ENCODE measurements at places on chromosomes 12 and 14.

DNA sequence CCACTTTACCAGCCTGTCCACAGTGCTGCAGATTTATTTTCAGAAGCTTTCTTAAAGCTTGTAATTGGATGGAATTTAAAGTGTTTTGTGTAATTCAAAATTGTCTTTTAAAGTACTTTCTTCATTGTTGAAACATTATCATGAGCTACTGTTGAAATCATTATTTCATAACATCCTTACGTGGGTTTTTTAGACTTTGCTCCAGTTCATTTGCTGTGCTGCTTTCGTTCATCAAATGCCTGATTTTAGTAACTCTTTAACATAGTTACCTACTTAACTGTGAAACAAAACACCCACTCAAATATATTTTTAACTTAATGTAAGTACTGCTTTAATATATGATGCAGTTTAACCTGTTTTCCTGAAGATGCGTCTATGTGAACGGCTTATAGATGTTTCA is 47.5 kb downstream of the PIWIL1 start:
- DNase-seq, result no peak

- no peak for DNase-seq
Measured at GRCh38 chr14:76100236-76100635, 51.5 kb upstream of the GPATCH2L start.

- DNase-seq, result no peak
Measured at GRCh38 chr12:42213954-42214426, 24.1 kb downstream of the YAF2 start.

GRCh38 chr12:40254455-40255085 is 29.8 kb downstream of the LRRK2 start:
- DNase-seq, result no peak

GRCh38 chr14:68283378-68284123 is 464.0 kb downstream of the RAD51B start:
- peak; percentile 80 for DNase-seq

DNA sequence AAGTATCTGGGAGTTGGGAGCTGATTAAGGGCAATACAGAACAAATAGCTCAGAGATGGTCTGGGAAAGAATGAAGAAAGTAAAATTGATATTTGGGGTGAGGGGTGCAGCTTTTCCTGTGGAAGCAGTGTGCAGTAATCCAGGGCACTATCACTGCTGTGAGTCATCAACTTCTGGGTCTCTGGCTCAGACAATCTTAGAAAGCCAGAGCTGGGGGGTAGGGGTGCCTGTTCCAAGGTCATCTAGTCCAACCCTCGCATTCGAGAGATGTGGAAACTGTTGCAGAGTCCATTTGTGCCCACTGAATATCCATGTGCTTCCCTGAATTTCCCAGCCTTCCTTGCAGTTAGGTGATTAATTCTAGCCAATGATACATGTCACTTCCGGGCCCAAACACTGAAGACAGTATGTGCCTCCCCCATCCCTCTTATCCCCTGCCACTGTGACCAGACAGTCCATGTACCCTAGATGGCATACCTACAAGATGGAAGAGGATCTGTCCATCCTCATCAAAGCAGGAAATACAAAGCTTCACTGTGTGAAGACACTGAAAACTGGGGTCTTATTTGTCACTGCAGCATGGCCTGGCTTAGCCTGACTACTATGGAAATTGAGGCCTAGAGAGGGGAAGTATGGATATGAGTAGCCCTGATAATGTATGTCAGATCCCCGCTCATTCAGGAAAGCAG is 51.9 kb downstream of the ZFP36L1 start:
- DNase-seq, result no peak

GRCh38 chr12:124564232-124564958 is 3.0 kb downstream of the NCOR2 start:
- no peak for DNase-seq

DNA sequence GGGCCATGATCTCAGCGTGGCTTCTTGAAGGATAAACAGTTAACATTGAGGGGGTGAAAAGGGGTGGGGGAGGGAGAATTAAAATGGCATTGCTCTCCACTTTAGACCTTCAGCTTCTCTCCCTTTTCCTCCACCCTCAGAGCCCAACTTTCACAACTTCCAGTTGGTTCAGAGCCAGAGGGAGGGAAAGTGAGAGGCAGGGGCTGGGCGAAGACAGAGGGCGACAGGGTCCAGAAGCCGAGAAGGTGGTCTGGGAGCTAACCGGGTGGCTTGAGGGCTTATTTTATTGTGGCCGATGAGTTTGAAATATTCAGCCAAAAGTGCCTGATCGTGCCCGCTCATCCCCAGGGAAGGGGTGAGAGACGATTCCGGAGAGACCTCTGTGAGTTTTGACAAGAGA is 4.1 kb downstream of the BMP4 start:
- no peak for DNase-seq

DNA sequence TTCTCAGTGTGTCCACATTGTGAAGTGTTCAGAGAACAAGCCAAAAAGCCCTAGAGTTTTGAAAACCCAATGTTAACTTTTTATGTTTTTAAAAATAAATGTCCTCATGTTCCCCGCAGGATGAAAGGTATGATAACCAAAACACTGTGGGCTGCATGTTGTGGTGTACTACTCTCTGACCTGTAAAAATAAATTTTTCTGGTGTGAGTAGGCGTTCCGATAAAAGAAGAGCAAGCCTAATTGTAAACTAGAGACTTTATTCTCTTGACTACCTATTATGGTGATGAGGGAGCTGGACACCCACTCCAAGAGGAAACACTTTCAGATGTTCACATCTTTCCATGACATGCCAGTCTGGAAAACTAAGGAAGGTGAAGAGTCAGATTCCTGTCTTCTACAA is 18.2 kb downstream of the PTGER2 start:
- DNase-seq, result no peak

GRCh38 chr12:110249105-110249504 is 31.9 kb upstream of the ATP2A2 start:
- no peak for DNase-seq

DNA sequence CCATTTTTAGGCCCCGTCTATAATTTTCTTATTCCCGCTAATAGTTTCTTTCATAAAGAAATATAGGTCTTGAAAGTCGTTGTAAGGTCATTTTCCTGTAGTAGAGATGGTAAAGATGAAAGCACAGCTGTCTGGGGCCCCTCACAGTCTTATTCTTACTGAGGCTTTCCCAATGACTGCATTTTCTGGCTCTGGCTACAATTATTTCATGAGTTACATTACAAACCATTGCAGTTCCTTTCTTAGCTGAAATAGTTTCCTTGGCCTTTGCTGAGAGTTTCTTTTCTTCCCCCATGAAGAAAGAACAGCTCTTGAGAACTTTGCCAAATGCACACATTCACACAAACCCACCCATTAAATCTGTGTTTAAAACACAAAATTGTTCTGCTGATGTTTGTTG is 113.0 kb downstream of the DYRK2 start:
- DNase-seq, result no peak

DNA sequence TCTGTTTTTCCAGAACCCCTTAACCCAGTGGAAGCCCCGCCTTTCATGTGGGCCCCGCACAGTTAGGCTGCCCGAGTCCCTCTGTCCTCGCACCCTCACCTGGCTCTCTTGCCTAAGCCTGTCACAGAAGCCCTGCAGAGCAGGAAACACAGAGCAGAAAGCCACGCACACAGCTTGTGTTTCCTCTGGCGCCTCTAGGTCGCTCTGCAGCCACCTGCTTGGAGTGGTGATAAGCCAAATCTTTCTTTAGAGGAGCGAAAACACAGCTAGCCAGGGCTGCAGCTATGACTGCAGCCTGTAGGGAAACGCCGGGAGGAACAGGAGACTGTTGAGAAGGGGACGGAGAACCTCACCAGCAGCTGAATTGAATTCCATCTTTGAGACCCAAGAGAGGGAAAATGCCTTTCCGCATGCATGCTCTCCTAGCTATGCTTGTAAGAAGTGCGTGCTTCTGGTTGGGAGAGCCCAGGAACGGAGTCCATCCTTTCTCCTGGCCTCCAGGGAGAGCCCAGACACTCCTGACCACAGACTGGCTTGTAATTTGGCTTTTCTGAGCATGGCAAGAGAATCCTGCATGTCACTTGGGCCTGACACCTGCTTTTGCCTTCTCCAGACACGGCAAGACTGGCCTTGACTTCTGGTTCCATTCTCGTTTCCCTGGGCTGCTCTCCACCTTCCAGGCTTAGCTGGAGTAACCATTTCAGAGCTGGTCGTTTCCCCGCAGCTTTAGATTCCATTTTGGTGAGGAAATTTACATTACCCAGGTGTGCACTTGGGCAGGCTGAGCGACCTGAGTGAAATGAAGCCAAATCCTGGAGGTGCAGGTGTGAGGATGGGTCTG is 301.6 kb downstream of the CACNA1C start:
- no peak for DNase-seq

- DNase-seq, result peak; percentile 50
Measured at GRCh38 chr12:55707841-55708694, at the start of gene ITGA7. Gene ITGA7, minus strand, starts transcription at chr12:55707904. Its CDS starts 222 bp downstream, at chr12:55707682.

DNA sequence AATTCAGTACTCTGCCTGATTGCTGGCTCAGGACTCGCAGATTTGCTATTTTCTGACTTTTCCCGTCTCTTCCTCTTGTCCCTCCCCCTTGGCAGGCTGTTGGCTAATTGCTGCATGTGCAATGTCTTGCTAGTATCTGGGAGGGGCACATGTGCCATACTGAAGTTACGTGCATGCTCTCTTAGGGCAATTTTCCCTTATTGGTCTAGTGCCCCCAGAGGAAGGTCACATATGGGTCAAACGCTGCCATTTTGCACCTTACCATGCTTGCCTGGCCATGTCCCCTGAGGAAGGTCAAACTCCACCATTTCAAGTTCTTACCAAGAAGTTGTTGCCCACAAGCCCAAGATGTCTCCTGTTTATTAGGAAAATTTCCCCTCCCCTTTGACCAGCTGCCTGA is 13.9 kb upstream of the ERC1 start:
- DNase-seq, result peak; percentile 21

GRCh38 chr12:20646239-20646827 is 48.8 kb upstream of the SLCO1C1 start:
- no peak for DNase-seq

DNA sequence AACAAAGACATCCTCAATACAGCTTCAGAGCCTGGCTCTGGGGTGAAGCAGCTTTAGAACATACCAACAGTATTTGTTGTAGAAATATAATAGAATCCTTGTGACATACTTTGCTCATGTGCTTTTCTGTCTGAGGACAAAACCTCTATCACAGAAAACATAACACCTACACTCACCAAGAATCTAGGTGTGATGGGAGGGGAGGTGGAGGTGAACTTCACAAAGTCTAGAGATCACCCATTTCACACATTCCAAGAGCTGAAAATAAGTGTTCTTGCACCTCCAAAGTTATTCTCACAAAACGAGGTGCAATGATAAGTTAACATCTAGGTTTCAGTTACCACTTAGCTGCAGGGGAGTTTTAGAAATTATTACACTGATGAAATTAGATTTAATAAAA is 32.7 kb upstream of the BTG1 start:
- no peak for DNase-seq

DNA sequence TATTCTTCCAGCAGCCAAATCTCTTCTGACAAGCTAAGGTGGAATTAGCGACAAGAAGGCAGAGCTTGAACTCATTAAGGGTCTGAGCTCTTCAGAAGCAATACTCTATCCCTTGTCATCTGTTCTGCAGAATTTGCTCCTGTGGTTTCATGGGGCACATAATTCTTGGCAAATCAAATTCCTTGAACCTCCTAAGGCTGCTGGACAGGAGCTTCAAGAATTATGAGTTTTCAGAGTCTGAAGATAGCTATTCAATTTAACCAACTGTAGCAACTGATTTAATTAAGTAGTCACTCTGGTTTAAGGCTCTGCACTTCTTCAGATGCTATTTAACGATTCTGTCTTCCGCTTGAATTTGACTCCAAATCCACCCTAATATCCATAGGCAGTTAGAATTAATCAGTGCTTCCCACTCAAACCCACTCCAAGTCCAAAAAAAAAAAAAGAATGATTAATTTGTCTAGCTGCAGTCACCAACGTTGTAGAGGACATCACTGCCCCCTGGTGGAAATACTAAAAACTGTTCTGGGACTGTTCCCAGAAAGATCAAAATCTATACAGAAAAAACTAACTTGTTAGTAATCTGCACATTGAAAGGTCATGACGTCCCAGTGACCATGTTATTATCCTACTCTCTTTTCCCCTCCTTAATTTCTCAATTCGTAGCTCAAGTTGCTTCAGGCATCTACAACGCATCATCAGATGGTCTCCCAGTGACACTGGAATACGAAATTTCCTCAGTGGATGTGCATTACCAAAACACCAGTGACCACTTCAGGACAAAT is 169.9 kb downstream of the KIF21A start:
- DNase-seq, result no peak

DNA sequence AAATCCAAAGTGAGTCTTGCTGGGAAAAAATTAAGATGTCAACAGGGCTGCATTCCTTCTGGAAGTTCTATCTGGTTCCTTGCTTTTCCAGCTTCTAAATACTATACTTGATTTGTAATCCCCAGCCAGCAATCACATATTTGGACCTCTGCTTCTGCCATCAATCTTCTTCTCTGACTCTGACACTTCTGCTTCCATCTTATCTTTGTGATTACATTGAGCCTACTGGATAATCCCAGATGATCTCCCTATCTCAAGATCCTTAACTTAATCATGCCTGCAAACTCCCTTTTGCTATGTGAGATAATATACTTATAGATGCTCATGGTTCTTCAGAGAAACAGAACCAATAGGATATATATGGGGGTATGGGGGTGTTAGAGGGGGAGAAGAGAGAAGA is 49.9 kb upstream of the ZDHHC17 start:
- DNase-seq, result no peak

GRCh38 chr14:76767681-76768656 is 6.7 kb downstream of the VASH1 start:
- peak; percentile 92 for DNase-seq

DNA sequence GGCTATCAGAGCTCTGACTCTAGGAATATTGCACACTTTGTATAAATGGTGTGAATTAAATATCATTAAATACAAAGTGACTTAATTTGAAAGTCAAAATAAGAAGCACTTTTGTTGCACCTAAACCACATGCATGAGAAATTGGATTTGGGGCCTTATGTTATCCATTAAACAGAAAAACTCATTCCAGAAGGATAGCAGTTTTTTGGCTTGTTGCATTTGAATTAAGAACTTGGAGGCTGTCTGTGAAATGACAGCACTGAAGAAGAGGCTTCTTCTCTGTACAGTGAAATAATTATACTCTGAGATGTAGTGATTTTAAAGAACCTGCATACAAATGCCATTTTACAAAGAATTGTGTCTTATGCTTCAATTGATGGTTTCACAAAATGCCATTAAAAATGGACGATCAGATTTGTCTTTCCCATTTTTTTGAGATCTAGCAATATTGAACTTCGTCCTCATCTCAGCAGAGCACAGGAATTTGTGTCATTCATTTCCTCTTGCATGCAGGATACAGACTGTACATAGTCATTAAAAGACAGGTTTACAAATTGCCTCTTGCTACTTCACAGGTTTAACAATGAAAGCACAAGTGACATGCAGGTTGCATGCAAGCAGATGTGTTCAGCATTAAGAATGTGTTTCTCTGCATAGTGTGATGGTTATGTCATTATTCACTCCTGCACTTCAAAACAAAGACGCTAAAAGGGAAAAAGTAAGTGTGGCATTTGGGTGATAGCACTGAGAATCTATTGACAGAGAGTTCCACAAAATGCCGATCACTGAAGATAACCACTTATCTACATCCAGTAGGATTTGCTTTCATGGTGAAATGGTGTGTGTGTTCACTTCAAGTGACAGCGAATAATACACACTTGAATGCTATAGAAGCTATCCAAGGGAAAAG is 35.9 kb upstream of the PYGL start:
- DNase-seq, result no peak

- DNase-seq, result no peak
Measured at GRCh38 chr12:73374360-73374759, 1102.2 kb downstream of the TRHDE start.
